ENCODE measurements at places on chromosomes 11 and 22.

GRCh38 chr22:33666279-33666960 is 253.9 kb downstream of the LARGE1 start:
- no peak for DNase-seq

DNA sequence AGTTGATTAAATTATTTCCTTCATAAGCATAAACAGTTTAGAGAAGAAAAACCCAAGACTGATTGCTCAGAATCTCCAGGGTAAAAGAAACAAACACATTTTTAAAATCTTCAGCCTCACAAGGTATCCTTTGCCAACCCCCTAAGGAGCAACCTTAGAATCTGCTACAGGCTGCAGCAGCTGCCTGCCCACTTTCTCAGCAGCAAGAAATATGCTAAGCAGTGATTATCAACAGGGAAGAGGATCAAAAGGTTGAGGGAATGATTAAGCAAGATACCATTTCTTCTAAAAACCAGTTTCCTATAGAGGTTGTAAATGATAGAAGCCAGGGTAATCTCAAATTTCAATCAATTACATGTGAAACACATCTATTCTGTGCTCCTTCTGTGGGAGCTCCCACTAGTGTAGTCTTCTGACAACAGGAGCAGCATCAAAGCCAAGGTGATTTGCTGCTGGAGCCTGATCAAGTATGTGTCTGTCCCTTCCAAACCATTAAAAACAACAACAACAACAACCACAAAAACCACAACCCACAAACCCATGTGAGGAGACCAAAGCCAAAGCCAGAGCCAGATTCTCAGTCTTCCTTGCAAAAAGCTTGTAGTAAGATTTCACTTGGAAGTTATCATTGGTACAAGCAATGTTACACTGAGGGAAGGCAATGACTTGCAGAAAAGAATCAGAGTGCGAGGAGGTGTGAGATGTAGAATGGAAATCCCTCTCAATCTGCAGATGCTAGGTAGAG is 761.2 kb downstream of the DLG2 start:
- no peak for DNase-seq

DNA sequence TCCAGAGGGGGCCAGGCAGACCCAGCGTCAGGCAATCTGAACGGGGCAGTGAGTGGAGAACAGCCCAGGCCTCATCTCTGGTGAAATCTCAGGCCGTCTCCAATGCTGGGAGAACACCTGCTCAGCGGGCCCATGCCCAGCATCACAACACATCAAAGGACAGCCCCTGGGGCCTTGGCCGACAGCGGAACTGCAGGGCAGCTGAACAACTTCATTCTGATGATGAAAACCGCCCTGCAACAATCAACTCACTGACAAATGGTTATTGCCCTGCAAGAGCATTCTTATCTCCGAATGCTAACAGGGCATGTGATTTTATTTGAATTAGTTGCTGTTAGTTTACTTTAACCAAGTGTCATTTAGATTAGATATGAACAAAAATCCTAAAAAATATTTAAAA is 14.6 kb downstream of the CELSR1 start:
- DNase-seq = no peak

DNA sequence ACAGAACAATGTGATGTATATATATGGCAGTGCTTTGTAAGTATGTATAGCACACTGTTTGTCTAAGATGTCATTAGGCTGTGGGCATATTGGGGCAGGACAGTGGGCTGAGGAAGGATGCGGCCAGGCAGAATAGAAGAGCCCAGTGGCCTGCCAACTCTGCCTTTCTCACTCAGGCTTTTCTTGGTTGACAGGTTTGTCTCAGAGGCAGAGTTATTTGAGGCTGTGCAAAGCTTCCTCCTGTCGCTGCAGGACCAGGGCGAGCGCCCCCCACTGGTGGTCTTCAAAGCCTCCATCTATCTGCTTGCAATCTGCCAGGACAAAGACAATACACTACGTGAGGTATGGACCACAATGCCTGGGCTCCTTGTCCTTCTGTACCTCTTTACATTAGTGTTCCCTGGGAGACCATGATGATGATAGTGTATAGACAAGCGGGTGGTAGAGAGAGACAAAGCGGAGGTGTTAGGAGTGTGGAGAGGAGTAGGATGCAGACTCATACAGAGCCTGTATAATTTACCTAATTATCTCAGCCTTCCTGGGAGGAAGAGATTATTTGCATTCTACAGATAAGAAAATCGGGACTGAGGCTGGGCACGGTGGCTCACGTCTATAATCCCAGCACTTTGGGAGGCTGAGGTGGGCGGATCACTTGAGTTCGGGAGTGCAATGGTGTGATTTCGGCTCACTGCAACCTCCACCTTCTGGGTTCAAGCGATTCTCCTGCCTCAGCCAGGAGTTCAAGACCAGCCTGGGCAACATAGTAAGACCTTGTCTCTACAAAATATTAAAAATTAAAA is 37.3 kb upstream of the CCDC134 start:
- DNase-seq = no peak

DNA sequence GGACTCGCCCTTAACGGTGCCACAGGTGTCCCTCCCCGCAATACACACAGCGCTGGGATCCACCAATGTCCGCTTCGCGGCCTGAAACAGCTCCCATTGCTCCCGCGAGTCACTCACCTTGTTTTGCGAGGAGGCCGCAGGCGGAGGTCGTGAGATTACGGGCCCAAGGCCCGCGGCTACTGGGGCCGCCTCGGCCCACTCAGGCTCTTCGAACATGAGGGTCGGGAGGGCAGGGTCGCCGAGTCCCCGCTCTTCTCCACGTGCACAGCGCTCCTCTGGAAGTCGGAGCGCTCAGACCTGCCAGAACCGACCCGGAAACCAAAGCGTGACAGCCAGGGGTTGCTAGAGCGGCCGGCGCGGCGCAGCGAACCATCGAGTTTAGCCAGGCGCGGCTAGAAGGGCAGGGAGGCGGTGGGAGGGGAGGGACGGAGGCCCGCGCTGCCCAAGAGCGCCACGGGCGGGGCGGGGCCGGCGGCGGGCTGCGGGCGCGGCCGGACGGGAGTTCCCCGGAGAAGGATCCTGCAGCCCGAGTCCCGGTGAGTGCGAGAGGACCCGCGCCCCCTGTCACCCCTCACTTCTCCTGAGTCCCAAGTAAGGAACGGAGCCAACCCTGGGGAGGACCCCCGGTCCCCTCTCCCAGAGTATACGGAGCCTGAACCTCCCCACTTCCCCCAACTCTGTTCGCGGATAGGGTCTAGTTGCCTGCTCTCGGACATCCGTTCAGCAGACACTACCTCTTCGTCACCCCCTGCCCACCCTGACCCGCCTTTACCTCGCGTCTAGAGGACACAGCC is at the start of the genes ILK and RRP8:
ILK (plus strand) TSS at position 488 of the 794 bp plus-strand sequence. CDS start 498 bp downstream, outside the sequence.
RRP8 (minus strand) TSS at position 330 of the 794 bp plus-strand sequence; CDS start at position 216, 114 bp downstream.
- DNase-seq = peak; percentile 91

Data from hippocampal formation (tissue), 2 donors.